ENCODE measurements at places on chromosomes 7 and 10.

DNA sequence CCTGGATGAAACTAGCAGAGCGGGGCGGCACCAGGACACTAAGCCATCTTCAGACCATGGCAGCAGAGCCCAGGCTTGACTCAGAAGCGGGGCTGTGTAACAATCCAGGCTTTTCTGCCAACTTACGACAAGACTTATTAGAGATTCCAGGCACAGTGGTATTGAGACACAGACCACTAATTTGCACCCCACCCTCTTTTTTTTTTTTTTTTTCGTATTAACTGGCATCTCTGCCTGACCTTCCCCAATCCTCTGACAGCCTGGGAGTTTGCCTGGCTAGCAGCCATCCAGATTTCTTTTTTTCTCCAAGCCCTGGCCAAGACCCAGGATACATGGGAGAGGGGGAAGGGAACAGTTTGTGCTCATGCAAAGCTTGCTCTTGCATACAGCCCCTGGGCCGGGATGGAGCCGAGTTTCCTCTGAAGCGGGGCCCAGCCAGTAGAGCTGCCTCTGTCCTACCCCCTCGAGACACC, 182.4 kb downstream of the PLXNA4 start:
- no peak for DNase-seq

- DNase-seq, result no peak
Measured at GRCh38 chr7:134546955-134547354, 2.0 kb upstream of the AKR1B15 start.

DNA sequence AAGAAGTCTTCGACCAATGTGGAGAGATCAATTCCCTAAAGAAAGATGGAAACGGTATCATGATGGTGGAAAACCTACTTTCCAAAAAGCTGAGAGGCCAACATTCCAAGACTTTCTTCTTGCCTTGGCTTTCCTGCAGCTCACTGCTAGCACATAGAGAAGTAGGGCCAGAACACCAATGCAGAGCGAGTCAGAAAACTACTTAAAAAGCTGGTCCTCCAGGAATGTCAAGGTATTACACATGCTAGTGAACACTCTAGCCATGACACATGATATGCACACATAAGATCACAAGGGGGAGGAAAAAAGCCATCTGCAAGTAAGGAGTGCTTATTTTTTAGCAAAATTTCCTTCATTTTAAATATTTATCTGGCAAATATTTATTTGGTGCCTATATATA, 22.7 kb downstream of the GPAM start:
- no peak for DNase-seq

GRCh38 chr10:61815496-61815895, 86.0 kb upstream of the ARID5B start:
- no peak for DNase-seq

- no peak for DNase-seq
Measured at GRCh38 chr10:48996-49395, at the start of gene TUBB8. TUBB8 (minus strand) TSS chr10:49296; CDS start chr10:49238, 58 bp downstream.

- no peak for DNase-seq
Measured at GRCh38 chr7:13411151-13411550, 578.3 kb downstream of the ETV1 start.

DNA sequence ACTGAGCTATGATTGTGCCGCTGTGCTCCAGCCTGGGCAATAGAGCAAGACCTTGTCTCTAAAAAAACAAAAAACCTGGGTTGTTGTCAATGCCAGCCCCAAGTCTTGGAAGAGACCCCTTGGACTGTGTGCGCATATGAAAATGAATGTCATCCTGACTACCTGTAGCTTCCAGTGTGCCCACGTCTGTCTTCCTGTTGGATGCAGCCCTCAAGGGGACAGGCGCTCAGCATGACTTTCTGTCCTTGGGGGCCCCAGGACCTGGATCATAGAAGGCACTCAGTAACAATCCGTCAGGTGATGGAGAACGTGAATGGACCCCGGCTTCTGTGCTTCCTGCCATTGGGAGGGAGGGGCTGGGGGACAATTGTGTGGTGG, 9.0 kb downstream of the PRF1 start:
- DNase-seq, result no peak

- DNase-seq, result no peak
Measured at GRCh38 chr7:107501593-107501992, 31.7 kb downstream of the GPR22 start.

- DNase-seq, result no peak
Measured at GRCh38 chr10:132152896-132153580, 33.7 kb upstream of the DPYSL4 start.

DNA sequence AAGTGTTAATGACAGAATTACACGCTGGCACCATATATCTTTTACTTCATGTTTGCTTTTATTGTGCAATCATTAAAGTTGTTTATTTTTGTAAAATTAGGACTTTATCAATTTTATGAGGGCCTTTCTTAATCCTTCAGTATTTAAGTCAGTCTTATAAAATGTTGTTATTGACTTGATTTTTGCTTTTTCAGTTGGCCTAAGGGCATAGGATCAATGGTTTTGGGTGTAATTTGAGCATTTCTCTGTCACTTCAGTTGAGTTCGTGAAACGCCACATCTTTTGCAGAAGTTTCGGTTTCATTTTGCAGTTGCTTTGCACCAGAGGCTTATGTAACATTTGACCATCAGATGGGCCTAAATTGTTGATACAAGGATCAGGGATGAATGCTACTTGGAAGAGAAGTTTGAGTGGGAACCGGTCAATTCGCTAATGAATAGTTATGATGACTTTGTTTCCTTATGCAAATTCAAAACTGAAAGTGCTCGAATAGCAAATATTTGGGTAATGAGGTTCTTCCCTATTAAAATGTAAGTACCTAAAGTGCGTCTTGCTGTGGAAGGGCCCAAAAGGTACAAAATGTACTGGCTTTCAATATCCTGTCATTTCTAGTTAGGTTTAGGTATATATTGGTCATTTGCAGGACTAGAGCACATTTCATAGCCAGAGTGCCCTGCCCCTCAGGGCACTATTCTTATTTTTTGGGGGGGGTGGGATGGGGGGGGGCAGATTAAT, 340.9 kb downstream of the LRMDA start:
- no peak for DNase-seq

GRCh38 chr10:92722349-92722748, 32.6 kb downstream of the HHEX start:
- no peak for DNase-seq

GRCh38 chr7:23893176-23893941, 183.3 kb downstream of the STK31 start:
- no peak for DNase-seq

GRCh38 chr7:39434012-39434411, 132.2 kb upstream of the YAE1 start:
- no peak for DNase-seq

DNA sequence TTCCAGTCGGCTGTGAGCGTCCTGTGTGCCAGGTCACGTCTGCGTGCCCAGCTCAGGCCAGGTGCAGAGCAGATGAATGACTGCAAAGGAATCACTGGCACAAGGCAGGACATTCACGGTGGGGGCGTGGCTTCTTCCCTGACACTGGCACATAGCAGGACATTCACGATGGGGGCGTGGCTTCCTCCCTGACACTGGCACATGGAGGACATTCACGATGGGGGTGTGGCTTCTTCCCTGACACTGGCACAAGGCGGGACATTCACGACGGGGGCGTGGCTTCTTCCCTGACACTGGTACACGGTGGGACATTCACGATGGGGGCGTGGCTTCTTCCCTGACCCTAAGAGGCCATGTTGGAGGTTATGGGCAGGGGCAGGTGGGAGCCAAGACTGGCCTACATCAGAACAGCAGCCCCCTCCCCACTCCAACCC, 64.3 kb downstream of the MYL10 start:
- DNase-seq, result no peak

GRCh38 chr7:90842430-90842788, 246.3 kb downstream of the CDK14 start:
- no peak for DNase-seq

DNA sequence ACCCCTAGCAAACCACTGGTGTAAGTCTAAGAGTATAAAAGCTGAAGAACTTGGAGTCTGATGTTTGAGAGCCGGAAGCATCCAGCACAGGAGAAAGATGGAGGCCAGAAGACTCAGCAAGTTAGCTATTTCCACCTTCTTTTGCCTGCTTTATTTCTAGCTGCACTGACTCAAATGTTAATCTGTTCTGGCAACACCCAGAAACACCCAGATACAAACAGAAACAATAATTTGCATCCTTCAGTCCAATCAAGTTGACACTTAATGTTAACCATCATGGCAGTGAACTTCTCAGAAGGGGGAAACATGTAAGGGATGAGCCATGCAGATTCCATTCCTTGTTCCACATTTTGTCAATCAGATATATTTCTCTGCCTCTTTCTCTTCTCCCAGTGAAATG, 101.8 kb upstream of the FERD3L start:
- DNase-seq, result no peak

DNA sequence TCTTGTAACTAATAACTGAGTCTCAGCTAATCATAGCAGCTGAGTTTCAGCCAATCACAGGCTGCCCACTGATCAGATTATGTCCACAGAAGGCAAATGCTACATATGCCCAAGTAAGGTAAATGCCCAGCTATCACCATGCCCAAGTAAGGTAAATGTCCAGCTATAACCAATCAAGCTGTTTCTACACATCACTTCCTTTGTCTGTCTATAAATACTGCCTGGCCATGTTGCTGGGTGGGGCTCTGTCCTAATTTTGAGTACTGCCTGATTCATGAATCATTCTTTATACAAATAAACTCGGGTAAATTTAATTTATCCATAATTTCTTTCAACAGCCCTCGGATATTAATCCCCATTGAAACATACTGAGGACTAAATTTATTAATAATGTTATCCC, 312.4 kb downstream of the CACNA2D1 start:
- no peak for DNase-seq

DNA sequence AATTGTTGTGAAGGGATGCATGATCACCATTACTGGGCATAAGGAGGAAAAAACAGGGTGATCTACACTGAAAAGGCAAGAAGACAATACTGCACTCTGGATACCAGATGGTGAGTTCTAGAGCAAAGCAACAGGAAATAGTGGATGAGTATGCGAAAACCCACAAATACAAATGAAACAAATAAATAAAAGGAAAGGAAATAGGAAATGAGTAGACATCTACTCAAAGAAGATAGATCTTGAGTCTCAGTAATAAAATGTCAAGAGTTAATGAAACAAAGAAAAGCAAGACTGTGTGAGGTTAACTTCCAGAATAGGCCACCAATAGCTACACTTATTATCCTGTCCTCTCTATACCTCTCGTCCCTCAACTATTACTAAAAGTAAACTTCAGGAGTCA, 11.7 kb downstream of the ORC5 start:
- DNase-seq, result no peak

- DNase-seq, result no peak
Measured at GRCh38 chr10:71241114-71241829, 28.9 kb downstream of the UNC5B start.

DNA sequence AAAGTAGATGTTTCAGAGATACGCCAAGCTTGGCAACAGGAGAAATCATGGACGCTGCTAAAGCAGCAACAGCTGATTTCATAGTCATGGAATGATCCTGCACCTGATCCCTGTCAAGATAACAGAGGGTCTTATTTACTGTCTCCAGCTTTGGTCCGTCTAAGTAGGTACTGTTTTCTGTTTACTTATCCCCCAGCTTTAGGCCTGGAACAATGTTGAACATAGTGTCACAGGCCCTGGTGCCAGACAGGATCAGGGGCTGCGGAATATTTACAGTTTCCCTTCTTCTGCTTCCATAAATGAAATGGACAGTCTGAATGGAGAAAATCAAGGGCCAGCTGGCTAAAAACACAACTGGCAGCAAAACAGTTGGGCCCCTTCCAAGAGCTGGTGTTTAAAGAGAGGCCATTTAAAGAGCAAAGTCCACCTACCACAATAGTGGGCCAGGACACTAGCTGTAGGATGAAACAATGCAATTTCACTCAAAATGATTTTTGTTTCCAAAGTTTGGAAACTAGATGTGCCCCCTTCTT, 2.9 kb downstream of the GPR37 start:
- no peak for DNase-seq

- DNase-seq, result no peak
Measured at GRCh38 chr7:147611431-147611830, 979.1 kb upstream of the C7orf33 start.

GRCh38 chr10:31413325-31413724, 94.3 kb downstream of the ZEB1 start:
- DNase-seq, result no peak

DNA sequence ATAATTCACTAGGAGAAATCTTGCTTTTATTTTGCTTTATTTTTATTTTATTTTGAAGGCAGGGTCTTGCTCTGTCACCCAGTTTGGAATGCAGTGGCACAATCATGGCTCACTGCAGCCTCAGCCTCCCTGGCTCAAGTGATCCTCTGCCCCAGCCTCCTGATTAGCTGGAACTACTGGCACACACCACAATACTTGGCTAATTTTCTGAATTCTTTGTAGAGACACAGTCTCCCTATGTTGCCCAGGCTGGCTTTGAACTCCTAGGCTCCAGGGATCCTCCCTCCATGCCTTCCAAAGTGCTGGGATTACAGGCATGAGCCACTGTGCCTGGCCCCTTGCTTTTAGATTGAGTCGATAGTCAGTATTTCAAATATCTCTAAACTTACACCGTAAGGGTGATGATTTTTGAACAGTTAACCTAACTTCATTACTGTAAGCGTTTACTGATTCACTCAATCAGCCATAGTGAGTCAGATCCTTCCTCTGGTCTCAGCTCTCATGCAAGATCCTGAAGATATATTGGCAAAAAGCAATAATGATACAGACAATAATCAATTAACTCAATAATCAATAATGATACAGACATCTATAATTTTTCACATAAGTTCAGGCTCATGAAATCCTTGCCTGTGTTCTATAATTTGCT, 239.5 kb downstream of the KIAA1217 start:
- no peak for DNase-seq

DNA sequence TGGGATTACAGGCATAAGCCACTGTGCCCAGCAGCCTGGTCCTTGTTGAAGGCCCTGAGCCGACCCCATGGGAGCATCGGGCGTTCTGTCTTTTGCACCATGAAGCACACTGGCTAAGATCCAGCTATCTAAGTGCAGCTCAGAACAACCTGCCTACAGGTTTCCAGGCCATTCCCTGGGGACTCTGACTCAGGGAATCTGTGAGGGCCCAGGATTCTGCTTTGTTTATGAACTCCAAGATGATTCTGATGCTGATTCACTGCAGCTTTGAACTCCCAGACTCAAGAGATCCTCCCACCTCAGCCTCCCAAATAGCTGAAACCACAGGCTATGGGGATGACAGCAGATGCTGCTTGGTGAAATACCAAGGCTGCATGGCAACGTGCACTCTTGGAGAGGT, 30.2 kb downstream of the NPTX2 start:
- DNase-seq, result no peak

- DNase-seq, result no peak
Measured at GRCh38 chr7:11485636-11486035, 346.4 kb downstream of the THSD7A start.

GRCh38 chr10:97224483-97225435, 39.0 kb upstream of the SLIT1 start:
- DNase-seq, result no peak
